ENCODE measurements at places on chromosomes 2 and 18.

GRCh38 chr2:82539280-82539621, 1919.8 kb downstream of the SUCLG1 start:
- DNase-seq: no peak

- DNase-seq: peak; percentile 55
These were observed 54.3 kb downstream of the CDK15 start for GRCh38 chr2:201860636-201861066.

- DNase-seq: no peak
These were observed 5.8 kb upstream of the CNDP1 start for GRCh38 chr18:74528478-74528877.

DNA sequence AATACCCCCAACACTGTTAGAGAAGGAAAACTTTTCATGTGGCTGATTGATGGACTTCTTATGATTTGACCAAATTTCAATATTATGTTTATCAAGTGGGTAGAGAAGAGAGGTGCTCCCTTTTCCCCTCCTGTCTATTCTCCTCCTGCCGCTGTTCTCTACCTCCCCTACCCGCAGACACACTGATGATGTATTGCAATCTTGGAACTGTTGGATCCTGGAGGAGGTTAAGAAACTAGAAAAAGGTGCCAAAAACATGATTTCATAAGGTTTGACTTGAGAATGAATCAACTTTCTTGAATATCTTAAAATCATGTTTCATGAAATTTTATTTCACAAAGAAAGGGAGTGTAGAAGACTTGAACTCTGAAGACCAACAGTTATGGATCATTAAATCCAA, 125.8 kb downstream of the MEIS1 start:
- DNase-seq: no peak

GRCh38 chr18:80239830-80240229, 7.5 kb downstream of the PARD6G start:
- DNase-seq: no peak

- DNase-seq: no peak
These were observed 49.9 kb downstream of the CD8B2 start for GRCh38 chr2:106537047-106537446.

DNA sequence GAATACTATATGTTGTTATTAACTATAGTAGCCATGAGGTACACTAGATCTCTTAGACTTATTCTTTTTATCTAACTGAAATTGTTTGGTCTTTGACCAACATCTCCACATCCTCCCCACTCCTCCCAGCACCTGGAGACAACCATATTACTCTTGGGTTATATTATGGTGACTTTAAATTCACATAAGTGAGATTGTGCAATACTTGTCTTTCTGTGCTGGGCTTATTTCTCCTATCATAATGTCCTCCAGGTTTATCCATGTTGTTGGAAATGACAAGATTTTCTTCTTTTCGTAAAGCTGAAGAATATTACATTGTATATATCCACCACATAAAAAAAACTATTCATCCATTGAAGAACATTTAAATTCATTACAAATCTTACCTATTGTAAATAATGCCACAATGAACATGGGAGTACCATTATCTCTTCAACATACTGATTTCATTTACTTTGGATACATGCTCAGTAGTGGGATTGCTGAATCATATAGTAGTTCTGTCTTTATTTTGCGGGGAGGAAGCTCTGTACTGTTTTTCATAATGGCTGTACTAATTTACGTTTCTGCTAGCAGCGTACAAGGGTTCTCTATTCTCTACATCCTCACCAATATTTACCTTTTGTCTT, 159.2 kb upstream of the SCN7A start:
- DNase-seq: no peak

DNA sequence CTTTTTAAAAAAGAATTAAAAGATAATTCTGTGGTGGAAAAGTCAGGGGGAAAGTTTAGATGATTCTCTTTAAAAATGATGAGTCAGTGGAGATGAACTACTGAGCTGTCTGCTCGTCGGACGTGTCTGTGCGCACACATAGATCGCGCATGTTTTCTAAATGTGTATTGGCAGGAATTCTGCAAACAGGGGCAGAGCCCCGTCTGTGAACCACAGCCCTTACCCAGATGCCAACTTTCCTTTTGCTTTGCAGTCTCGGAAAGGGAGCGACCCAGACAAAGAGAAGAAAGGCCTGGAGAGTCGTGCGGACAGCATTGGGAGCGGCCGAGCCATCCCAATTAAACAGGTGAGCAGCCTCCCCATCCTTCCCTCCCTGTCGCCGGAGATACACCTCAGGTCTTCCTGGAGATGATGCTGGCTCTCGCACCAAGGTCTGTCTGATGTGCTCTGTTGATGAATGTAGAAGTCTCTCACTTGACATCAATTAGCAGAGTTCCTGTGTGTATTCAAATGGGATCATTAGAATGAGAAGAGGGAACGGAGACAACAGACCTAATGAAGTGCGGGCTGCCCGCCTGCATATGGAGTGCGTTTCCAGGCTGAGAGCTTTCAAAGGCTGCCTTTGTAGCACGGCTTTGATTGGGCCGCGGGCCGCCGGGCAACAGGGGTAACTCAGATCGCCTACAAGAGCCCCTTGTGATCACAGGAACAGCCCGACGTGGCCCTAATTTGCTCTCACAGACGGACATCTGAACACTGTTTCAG, 313.3 kb downstream of the AGAP1 start:
- DNase-seq: no peak

- DNase-seq: no peak
These were observed 63.6 kb upstream of the CAVIN2 start for GRCh38 chr2:191910518-191910917.

GRCh38 chr18:63106727-63107126, 212.8 kb downstream of the BCL2 start:
- DNase-seq: no peak

DNA sequence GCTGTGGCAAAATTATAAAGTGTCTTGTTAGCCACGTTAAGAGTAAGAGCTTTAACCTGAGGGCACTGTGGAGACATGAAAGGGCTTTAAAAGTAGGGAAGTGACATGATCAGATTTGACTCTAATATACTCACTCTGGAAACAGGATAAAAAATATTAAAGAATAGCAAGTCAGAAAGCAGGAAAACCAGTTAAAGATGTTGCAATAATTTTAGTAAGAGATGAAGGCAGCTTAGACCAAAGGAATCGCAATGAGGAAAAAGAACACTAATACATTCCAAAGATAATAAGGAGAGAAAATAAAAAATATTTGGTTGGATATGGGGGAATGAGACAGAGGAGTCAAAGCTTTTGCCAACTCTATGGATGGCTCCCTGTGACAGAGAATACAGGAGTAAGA, 183.8 kb downstream of the DYM start:
- DNase-seq: no peak

DNA sequence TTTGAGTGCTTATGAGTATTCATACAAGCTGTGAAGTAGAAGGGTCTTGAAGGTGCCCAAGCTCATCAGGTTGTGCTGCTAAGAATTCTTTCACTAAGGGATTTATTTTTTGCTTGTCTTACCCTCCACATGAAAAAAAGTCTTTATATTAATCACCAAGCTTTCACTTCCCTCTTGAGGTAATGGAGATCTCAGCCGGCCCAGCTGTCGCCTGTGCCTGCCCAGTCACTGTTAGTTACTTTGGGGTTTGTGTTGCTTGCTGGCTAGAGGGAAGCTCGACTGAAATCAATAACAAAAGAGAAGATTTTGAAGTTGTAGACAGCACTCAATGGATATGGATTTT, 21.9 kb downstream of the MC2R start:
- DNase-seq: no peak

- no peak for DNase-seq
These were observed 193.2 kb upstream of the TWIST2 start for GRCh38 chr2:238654479-238655197.

GRCh38 chr2:149994057-149994728, 406.6 kb upstream of the MMADHC start:
- no peak for DNase-seq

- no peak for DNase-seq
These were observed 235.2 kb upstream of the THSD7B start for GRCh38 chr2:136530146-136530545.

DNA sequence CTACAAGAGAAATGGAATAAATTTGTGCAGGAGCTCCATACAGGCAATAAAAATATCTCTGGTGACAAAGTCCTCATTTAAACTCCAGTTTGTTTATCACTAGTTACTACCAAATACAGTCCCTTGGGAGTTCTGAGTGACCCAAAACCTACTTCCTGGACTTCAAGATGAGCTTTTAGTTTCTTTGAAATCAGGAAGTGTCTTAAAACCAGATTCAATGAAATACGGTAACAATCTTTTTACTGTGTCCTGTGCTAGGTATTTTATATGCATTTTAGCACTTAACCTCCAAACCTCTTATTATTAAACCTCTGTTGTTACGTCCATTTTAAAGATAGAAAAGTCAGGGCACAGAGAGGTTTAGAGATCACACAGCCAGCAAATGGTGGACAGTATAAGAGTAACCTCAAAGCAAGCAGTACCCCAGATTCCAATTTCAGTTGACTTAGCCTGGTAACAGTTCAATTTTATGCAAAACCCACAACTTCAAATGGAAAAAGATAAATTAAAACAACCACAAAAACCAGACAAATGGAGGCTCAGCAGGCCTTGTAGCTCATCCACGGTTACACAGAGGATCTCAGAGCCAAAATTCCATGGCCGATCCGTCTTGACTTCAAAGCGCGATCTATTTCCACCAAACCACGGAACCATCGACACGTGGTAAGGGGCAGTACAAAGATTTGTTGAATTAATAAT, 1.3 kb upstream of the KCMF1 start:
- DNase-seq: no peak

DNA sequence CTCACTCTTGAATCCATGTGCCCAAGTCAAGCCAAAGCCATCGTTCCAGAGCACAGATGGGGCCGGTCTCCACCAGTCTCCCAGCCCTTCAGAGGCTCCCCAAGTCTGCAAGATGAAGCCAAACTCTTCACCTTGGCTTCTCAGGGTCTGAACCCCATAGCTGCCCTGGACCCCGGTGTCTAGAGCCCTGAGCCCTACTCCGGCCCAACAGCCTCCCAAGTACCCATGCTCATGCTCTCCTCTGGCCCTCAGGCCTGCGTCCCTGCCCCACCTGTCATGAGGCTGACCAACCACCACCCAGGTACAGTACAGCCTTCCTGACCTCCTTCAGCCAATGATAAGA, 46.0 kb downstream of the ZNF516 start:
- no peak for DNase-seq

GRCh38 chr2:4300616-4301015, 597.2 kb downstream of the DCDC2C start:
- no peak for DNase-seq

GRCh38 chr2:33321876-33322483, 154.5 kb upstream of the RASGRP3 start:
- no peak for DNase-seq

GRCh38 chr2:215664847-215665525, 229.1 kb upstream of the FN1 start:
- DNase-seq: no peak

- no peak for DNase-seq
These were observed 82.7 kb downstream of the COL5A2 start for GRCh38 chr2:189096769-189097447.

- no peak for DNase-seq
These were observed 63.6 kb downstream of the CLHC1 start for GRCh38 chr2:55168221-55169154.

- no peak for DNase-seq
These were observed 135.6 kb downstream of the RBMS1 start for GRCh38 chr2:160358046-160358445.

GRCh38 chr18:48880931-48881330, 69.8 kb downstream of the SMAD7 start:
- no peak for DNase-seq

- no peak for DNase-seq
These were observed 198.2 kb downstream of the CTNNA2 start for GRCh38 chr2:79711098-79711497.

- no peak for DNase-seq
These were observed 125.2 kb upstream of the LYPD1 start for GRCh38 chr2:132795220-132795619.

DNA sequence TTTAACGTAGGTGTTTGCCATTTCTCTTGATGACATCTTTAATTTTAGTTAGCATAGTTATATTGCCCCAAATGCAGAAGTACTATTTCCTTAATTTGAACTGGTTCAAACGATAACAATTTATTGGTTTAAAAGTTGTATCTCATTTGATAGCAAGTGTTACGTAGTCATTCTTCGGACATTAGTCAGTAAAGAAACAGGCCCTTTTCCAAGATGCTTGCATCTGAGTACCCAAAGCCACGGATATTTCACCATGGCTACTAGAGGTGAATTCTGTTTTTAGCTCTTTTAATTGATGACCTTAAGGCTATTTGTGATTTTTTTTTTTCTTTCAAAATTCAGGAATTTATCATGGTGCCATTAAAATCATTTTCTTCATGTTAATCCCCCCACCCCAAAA, 32.1 kb downstream of the GLS start:
- DNase-seq: no peak

DNA sequence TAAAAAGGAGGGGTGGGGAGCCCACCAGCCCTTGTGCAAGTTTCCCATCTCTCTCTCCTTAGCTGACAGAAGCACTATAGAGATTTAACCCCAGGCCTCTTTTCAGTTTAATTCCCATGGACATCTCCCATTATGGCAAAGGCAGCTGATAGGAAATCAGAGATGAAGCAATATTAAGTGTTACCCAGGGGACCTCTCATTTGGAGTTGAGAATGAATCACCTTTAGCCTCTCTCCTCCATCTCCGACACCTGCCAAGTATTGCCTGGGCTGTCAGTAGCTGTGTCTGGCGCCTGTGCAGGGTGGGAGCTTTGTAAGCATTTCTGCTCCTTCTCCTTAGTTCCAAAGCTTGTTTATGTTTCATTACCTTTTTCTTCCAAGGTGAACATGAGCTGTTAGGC, 109.0 kb downstream of the AQP4 start:
- no peak for DNase-seq

- no peak for DNase-seq
These were observed 945.7 kb upstream of the LRRTM1 start for GRCh38 chr2:81250270-81250669.

DNA sequence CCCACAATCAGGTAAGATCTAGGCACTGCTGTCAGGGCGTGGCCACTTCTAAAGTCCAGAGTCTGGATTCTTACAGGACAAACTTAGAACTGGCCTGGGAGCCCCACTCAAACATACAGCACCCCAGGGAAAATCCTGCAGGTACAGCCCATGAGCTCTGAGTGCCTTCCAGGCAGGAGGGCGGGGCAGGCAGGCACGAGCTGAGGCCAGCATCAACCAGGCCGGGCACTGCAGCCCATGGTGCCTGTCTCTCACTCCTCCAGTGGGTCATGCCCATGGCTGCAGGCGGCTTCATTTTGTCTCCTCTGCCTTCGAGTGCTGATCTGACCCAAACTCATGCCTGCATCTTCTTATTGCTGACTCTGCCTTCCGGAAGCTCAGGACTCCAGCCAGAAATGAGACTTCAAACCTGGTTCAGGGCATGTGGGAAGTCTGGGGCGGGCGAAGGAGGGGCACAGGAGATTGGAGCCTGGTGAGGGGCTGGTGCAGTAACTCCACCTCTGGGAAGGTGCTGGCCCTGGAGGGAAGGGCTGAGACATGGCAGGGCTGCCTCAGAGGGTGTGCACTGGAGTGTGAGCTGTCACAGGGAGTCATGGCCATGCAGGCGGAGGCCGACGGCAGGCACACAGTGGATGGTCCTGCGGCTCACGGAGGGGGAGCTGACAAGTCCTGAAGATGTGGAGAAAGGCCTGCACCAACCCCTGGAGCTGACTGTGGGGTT, 40.5 kb downstream of the HS6ST1 start:
- DNase-seq: no peak
